Progenitor cell of endocrine pancreas (in vitro differentiated cells): ENCODE measurements at places on chromosomes 7 and 10.

DNA sequence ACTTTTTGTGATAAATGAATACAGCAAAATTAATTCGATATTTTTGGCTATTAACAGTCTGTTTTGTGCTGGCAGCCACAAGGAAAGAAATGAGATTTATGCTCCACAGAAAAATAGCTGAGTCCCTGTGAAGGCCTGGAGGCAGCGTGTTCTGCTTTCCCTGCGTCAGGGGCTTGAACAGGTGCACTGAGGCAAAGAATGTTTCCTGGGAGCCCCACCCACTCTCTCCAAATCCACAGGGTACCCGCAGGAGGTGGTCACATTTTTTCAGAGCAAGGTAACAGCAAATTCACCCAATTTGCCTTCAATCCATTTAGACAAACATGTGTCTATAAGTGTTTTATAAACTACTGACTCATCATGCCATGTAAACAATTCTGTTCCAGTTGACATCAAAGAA is 308.1 kb downstream of the TCERG1L start:
- DNase-seq, result no peak

GRCh38 chr10:59631237-59631636 is 78.4 kb downstream of the SLC16A9 start:
- no peak for DNase-seq

DNA sequence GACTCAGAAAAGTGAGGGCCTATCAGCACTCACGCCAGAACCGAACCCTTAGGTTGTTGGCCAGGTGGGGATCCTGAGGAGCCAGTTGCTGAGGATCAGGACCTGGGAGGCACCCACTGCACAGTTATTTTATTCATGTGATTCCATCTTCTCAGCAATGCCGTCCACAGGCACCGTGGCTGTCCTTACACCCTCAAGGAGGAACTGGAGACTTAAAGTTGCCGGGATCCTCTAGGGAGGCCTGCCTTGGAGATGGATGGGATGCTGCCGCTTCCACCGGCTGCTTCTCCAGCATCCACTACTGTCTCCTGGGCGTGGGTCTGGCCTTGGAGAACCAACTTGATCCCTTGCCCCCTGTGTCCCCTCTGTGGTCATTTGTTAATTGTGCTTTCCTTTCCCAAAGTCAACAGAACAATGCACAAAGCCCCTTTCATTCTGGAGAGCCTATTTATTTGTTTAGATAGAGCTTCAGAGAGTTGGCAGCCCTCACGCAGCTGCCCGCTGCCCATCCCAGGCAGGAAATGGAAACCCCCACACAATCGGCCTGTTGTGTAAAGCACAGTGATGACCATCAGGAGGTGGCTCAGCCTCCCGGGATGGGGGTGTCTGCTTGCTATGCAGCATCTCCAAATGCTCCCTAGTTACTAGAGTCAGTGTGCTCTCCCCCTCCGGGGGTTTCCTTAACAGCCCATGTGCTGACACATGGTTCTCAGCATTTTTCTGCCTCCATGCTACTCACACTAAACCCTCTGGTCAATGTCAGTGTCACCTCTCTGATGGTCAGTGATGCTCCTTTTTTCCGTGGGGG is 52.9 kb upstream of the IGFBP3 start:
- no peak for DNase-seq

- DNase-seq, result no peak
Measured at GRCh38 chr7:155322530-155322929, 24.9 kb downstream of the INSIG1 start.

DNA sequence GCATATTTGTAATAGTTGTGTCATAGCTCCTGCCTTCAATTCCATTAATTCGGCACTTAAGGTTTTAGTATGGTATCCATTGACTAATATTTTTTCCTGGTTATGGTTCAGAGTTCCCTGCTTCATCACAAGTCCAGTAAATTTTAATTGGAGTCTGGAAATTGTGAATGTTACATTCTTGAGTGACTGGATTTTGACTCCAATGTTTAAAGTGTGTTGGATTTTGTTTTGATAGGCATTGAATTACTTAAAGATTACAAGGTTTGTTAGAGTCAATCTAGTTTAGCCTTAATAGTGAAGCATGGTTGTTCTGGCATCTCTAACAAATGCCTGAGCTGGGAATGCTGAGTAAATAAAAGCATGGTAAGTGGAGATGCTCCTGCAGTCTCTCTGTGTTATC is 326.6 kb upstream of the IGFBP3 start:
- DNase-seq, result no peak
